ENCODE measurements at places on chromosomes 16 and 17.

GRCh38 chr17:80261159-80261894 lies 675 bp downstream of the RNF213 start:
- DNase-seq, result no peak

GRCh38 chr17:75604034-75604695 lies 16.6 kb downstream of the MYO15B start:
- DNase-seq, result no peak

DNA sequence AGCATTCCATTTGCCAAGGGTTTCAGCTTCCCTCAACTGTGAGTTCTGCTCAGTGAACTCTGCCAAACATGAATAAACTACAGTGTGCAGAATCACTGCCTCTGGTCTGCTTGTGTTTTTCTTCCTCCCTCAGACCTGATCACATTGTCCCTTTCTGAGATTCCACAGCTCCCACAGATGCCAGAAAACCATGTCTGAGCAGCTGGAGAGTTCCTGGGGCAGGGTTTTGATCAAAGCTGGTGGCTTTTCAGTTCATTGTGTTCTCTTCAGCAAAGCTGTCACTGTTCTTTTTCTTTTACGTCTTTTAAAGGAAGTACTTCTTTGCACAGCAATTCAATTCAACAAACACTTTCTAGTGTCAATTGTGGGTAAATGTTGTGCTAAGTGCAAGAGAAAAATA lies 555.8 kb downstream of the RBFOX1 start:
- DNase-seq, result no peak

DNA sequence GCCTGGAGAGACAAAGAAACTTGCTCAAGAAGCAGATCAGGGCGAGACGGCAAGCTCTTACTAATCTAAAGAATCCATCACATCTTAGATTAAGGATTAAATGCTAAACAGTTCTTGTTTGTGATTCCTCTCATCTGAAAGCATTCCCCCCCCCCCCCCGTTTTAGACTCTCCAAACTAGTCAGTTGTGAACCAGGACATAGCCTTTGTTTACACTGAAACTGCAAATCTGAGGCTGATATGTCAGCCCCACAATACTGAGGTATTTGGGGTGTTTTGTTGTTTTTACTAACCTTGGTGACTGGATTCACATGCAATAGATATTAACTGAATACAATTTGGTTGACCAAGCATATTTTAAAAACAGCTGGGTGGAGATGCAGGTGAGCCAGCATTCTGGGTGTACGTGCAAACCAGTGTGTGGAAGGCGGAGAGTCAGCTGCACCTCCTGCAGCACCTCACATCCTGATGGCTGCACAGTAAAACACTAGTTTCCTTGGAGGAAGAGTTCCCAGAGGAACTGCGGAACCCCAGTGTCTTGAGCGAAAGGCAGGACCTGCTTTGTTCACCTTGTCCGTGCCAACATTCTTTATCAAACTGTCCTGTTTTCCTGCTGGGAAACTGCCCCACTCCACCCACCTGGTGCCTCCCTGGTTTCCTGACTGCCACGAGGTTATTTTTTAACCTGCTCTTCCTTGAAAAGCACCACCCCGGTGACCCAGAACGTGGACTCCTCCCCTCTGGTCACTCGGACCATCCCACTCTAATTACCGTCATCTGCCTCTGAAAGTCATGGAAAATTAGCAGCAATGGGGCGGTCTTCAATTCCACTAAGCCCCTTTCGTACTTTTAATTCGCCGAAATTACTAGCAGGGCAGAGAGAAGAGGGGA lies 1.2 kb upstream of the YPEL2 start:
- DNase-seq, result no peak

GRCh38 chr17:46944931-46945330 lies 22.0 kb downstream of the GOSR2 start:
- DNase-seq, result no peak

- DNase-seq, result no peak
These were observed 63.2 kb downstream of the ENGASE start for GRCh38 chr17:79137789-79138165.

GRCh38 chr16:56814537-56815432 lies 50.2 kb upstream of the SLC12A3 start:
- no peak for DNase-seq

DNA sequence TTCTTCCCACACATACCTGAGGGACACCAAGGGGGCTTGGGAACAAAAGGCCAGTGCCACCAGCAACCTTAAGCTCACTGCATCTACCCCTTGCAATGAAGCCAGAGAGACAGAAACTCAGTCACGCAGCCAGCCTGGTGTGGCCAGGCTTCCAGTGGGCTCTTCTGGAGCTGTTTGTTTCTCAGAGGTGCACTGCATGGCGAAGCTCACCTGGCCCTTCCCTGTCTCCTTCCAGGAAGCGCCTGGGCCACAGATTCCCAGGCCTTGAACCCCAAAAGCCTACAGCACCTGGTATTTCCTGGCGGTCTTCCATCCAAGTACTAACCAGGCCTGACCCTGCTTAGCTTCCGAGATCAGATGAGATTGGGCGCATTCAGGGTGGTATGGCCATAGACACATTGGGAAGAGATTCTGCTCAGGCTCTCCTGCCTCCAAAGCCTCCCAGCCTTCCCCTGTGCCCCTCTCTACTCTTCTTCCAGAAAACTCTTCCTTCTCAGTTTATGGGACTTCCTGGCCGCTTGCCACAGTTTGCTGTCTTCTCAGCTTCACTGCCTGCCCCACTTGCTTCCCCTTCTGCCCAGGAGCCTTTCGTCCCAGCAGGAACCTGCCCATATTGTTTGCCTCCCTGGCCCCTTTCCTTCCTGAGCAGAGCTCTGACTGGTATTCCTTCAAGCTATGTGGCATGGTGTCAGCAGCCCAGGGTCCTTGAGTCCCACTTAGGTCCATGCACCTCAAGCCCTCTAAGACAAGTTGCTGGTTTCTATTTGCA lies 1.6 kb downstream of the CISD3 start:
- DNase-seq, result no peak

DNA sequence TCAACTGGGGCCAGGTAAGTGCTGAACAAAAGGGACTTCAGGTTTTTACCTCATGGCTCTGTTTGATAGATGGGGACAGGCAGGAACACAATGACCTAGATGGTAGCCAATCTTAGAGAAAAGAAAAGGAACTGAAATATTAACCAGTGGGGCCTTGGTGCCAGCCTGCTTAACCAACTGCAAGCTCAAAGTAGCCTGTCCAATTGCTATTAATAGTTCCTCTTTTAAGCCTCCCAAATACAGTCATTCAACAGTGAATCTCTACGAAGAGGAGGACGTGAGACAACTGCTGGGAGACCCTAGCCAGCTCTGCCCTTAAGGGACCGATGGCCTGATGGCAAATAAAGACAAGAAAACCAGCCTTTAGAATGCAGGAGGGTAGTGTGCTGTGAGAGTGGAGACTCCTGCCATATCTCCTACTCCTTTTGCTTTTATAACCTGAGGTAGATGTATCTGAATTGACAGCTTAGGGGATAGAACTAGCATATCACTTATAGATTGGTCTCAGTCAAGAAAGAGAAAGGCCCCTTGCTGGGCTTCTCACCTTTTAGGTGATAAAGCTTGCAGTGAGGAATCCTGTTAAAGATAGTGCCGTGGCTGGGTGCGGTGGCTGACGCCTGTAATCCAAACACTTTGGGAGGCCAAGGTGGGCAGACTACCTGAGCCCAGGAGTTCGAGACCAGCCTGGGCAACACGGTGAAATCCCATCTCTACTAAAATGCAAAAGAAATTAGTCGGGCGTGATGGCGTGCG lies 28.3 kb downstream of the ARSG start:
- DNase-seq, result no peak

DNA sequence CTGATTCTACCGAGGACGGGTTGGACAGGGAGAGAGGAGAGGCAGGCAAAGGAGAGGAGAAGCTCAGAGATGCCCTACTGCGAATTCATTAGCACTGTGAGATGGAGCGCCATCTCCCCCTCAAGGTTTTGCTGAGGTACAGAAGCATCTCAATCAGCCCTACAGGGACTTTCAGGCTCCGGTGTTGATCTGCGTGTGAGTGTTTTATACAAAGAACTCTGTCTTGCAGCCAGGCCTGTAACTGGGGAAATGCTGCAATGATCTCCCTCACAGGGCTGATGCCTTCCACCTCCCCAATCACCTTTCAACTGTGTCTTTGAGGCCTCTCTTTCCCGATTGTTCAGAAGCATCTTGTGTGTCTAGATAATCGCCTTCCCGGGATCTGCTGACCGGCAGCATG lies 74.8 kb downstream of the IRX6 start:
- no peak for DNase-seq

- no peak for DNase-seq
These were observed 265.6 kb downstream of the CDH13 start for GRCh38 chr16:82892324-82892723.

DNA sequence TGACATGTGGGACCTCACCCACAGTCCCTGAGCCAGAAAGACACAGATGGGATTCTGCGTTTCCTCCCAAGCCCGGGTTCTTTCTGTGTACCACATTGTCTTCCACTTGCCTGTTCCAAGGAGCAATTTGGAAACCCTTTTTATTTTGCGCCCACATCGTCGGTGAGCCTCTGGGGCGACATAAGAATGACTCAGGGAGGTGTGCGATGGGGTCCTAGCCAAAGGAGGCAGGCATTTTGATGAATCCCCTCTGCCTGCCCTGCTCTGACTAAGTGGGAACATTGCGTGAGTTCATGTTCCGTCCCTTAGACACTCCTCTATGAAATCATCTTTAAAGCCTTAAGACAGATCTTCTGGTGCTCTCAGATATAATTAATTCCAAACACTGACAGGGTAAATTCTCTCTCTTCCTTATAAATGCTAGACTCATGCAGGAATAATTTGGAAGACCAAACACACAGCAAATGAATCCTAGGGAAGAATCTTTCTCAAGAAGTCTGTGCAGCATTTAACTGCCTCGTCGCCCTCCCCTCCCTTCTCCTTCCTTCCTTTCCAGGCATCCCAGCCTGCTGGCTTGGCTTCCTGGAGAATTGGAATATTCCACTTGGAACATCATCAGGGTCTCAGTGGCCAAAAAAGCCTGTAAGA lies 52.7 kb upstream of the FOXF1 start:
- no peak for DNase-seq

- DNase-seq, result no peak
These were observed 1.6 kb downstream of the EIF4A3 start for GRCh38 chr17:80145076-80146075.

DNA sequence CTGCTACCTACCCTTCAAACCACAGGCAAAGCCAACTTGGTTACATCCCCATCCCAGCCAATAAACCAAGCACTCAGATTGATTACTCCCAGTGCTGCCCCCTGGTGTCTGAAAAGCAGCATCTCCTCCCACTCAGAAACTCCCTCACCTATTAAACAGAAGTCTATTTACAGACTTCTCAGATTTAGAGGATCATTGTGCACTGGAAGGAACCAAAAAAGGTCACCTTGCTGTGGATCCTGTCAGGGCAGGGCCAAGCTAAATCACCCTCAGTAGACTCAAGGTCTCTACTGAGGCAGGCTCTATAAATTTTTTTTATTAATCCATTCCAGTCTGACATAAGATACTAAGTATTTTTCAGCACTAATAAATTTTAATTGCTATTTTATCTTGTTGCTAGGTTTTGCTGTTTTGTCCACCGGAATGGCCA lies 17.6 kb downstream of the HIGD1B start:
- peak; percentile 39 for DNase-seq

- no peak for DNase-seq
These were observed 29.8 kb downstream of the TTYH2 start for GRCh38 chr17:74243013-74243755.

DNA sequence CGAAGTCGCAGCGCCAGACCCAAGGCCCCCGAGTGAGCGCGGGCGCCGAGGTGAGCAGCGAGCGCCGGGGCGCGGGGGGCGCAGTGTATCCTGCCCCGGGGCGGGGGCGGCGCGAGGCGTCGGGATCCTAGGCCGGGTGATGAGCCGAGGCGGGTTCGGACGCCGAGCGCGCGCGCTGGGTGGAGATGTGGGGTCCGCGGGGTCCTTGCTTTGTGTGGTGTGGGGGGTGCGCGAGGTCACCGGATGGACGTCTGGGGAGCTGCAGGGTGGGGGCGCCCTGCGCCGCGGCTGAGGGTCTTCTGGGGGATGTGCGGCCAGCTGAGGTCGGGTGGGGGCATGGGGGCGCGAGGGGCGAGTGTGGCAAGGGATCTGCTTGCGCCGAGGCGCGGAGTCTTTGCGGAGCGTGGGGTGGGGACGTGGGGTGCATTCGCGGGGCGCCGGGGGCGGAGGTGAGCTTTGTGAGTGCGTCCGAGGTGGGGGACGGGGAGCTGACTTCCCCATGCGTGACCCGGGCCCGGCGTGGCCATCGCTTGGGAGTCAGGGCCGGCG lies 560 bp downstream of the RAI1 start:
- no peak for DNase-seq

GRCh38 chr16:61590577-61590976 lies 445.7 kb downstream of the CDH8 start:
- no peak for DNase-seq

- DNase-seq, result no peak
These were observed 263.5 kb upstream of the AXIN2 start for GRCh38 chr17:65824901-65825300.

DNA sequence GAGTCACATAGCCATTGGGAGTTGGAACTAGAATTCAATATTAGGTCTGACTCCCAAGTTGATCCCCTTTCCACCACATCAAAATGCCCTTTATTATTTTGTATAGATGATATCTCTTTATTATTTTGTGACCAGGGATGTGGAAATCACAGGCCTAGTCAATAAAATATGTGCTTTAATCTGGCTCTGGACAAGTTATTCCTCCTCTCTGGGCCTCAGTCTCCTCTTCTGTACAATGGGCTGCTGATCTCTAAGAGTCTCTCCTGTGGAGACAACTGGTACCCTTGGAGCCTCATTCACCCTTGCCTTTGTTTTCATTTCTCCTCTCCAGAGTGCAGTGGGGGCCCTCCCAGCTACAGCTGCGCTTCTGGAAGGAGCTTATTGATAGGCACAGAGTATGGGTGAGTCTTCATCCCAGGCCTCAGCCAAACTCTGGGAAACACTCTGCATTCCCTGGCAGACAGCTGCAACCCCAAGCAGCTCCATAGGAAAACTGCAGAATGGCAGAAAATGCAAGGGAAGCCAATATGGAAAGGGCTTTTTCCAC lies 4.3 kb upstream of the ABAT start:
- DNase-seq, result no peak

DNA sequence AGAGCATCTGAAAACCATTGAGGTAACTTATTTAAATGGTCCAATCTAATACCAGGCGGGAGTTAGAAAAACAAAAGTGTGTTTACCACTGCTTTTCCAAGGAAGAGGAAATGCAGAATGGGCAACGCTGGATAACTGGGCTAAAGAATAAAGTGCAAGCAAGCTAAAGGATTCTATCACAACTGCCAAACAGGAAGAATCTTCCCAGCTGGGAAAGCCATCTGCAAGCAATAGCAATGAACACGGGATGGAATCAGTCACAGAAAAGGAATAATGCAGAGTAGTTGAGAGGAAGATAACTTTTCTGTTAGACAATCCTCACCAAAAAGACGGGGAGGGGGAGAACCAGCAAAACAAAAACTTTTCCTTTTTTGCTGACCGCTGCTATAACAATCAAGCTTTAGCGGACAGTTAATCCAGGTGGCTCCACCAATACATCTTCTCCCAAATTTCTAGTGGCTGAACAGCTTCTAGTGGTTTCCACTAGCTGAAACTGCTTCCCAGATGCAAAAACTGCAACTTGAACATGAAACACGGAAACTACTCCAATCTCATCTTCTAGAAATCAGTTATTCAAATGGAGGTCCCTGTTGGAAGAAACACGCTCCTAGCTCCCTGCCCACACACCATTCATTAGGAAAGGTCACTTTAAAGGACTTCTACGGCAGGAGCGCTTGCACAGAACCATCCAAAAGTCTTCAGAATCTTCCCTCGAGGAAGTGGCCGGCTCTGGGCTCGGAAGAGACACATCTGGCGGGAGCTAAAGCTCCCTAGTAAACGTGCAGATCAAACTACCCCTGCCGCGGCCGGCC lies 929 bp downstream of the TMEM11 start:
- no peak for DNase-seq
